Esophagus squamous epithelium (tissue), 5 donors: ENCODE measurements at places on chromosomes 5 and 9.

DNA sequence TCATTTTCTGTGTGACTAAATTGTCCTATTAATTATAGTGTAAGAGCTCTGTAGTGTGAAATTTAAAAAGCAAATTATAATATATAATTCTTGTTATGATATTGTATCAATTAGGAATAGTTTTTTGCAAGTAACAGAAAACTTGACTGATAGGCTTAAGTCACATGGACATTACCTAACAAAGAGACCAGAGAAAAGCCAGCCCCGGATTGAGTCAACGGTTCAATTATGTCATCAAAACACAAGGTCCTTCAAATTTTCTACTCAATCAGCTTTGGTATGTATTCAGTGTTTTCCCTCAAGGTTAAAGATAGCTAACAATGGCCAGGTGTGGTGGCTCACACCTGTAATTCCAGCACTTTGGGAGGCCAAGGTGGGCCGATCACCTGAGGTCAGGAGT, 126.7 kb upstream of the PTGER4 start:
- no peaks in the 10 kb centered on the region for H3K4me1 ChIP-seq
- no peaks in the 10 kb centered on the region for H3K36me3 ChIP-seq
- no peak for DNase-seq
- no peak overlapping the region for H3K4me3 ChIP-seq

- no peak overlapping the region for H3K27ac ChIP-seq
- H3K27me3 ChIP-seq, result no peaks in the 10 kb centered on the region
- no peak for DNase-seq
- no peak overlapping the region for H3K4me3 ChIP-seq
- no peaks in the 10 kb centered on the region for H3K4me1 ChIP-seq
Observed at GRCh38 chr5:159412284-159413046, 82.2 kb upstream of the IL12B start.

GRCh38 chr9:17614903-17615302, 36.0 kb downstream of the SH3GL2 start:
- DNase-seq, result no peak
- H3K27ac ChIP-seq, result no peak overlapping the region
- H3K36me3 ChIP-seq, result no peaks in the 10 kb centered on the region
- H3K4me1 ChIP-seq, result no peaks in the 10 kb centered on the region

- no peak overlapping the region for H3K27ac ChIP-seq
- H3K4me3 ChIP-seq, result no peak overlapping the region
- peaks cover 44% of the 10 kb centered on the region for H3K4me1 ChIP-seq
- H3K27me3 ChIP-seq, result no peaks in the 10 kb centered on the region
- no peaks in the 10 kb centered on the region for H3K36me3 ChIP-seq
- DNase-seq, result no peak
Observed at GRCh38 chr9:127166651-127167524, 44.5 kb upstream of the ANGPTL2 start.

- H3K4me3 ChIP-seq, result no peak overlapping the region
- H3K36me3 ChIP-seq, result no peaks in the 10 kb centered on the region
- no peaks in the 10 kb centered on the region for H3K27me3 ChIP-seq
- no peak overlapping the region for H3K27ac ChIP-seq
- DNase-seq, result no peak
Observed at GRCh38 chr5:99122976-99123375, 194.2 kb upstream of the CHD1 start.

DNA sequence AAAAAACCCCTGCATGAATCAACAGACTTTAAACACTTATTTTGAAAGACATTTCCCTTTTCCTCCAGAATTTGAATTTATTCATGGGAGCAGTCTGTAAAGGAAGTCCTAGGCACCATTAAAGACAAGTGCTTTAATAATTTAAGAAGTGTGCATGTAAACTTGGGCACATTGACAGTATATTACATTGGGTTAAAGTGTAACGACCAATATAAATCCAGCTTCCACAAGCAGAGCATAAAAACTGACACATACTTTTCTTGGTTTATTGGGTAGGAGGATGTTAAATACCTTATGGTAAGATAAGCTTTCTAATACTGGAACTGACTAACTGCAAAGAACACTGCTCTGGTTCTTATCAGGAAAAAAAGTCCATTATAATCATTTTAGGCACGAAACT, 1.2 kb upstream of the ENTREP1 start:
- H3K27me3 ChIP-seq, result peaks cover 17% of the 10 kb centered on the region
- no peaks in the 10 kb centered on the region for H3K4me1 ChIP-seq
- DNase-seq, result no peak
